LHCN-M2 (cell line): ENCODE measurements at places on chromosomes 2 and 18. TPM values are rescaled to one million over a fixed set of nuclear protein-coding genes. Genes with fewer than 3 reads are reported as not detected.

- DNase-seq, result peak; percentile 50
Observed at GRCh38 chr2:166419616-166419934, 43.8 kb upstream of the SCN9A start.

Gene ACP1
- 113 and 121 TPM in 2 replicates for total RNA-seq

DNA sequence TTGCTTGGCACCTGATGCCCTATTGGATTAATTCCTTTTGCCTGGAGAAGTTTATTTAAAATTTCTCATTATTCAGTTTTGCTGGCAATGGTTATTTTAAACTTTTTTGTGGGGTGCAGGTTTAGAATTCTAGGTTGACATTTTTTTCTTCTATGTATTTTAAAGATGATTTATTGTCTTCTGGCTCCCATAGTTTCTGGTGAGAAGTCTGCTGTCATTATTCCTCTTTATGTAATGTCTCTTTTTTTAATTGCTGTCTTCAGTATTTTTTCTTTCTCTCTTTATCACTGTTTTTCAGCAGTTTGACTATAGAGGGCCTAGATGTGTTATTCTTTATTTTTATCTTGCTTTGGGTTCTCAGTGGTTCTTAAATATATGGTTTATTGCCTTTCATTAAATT lies 182.2 kb upstream of the STON1 start:
- peak; percentile 52 for DNase-seq

Gene CCDC85A
- total RNA-seq, result 0.57 and 1.9 TPM in 2 replicates

DNA sequence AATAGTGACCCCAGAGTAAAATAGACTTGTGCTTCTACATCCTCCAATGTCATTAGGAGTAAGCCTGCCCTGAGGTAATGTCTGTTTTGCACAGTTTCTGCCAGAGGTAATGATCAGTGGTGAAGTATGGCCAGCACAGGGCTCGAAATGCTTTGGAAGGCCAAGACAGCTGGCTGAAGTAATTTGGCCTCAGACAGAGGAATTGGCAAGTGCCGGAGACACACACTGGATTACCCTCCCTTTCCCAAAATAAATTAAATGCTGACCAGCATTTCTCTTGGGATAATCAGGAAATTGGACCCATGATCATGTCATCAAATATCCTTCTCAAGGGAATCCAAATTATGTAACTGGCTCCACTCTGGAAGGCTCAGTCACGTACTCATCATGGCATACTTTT lies 379.0 kb upstream of the CHST9 start:
- no peak for DNase-seq

GRCh38 chr18:48819276-48819675 lies 131.5 kb downstream of the SMAD7 start:
- DNase-seq, result no peak

DNA sequence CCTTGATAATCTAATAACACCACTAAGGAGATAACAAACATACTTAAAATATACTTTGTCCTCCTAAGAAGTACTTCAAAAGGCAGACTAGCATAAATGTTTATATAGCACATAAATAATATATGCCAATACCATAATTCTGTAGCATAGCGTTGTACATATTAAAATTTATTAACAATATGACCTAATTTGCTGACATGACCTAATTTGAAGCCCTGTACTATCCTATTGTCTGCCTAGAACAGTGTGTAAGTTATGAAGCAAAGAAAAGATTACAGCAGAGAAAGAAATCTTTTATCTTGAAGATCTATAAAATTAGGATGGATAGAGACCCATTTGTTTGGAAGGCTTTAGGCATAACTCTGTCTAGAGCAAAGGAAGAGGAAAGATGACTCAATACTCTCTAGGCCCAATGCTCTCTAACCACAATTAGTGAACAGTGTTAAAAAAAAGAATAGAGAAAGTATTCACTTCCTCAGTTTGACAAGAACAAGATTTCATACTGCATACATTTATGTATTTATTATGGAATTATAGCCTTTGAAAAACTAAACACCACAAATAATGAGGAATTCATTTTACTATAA lies 231.3 kb downstream of the ZRANB3 start:
- peak; percentile 36 for DNase-seq

GRCh38 chr2:178420463-178420999 lies 30.4 kb downstream of the PRKRA start:
- DNase-seq, result peak; percentile 39

Gene ZNF24
- total RNA-seq, result 28.0 and 33.3 TPM in 2 replicates

DNA sequence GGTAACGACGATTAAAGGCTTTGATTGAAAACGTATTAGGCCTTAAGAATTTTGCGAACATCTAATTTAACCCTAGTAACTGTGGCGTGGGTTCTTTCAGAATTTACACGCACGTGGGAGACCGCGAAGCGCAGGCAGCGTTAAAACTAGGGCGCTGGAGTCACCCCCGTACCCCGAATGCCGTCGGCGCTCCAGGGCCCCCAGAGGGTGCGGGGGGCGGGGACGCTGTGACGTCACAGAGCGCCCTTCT lies 673 bp upstream of the SMCHD1 start:
- no peak for DNase-seq

DNA sequence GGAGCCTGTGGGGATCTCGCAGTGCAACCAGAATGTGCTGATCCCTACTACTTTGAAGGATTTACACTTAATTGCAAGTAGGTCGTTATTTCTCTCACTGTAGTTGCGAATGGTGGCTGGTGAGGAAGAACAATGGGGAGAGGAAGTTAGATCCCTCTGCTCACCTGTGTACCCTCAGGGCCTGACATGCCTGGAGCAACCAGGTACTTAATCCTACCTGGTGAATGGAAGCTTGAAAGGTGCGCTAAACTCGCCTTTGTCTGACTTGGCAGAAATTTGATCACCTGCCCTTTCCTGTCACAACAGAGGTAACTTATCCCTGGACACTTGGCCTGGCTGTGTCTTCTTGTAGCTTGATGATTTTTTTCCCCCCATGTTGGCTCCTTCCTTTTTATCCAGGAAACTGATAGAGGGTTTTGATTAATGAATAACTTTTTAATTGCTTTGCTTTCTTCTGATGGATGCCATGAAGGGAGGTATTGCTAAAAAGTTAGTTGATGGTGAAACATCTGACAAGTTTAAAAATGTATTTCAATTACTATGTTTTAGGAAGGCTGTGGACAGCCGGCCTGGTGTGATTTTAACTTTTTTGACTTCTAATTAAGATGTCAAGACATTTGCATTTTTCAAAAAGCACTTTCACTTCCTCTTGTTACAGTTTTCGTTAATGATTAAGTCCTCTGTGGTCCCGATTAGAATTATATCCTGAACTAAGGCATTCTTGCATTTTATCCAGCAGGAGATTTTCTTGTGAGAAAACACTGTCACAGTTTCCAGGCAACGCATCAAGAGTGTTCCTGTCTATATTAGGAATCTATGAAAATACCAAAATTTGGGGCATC lies 9.2 kb downstream of the SGPP2 start:
- no peak for DNase-seq

Gene RNF181
- total RNA-seq, result 235 and 236 TPM in 2 replicates

Gene NAT8
- total RNA-seq, result not detected in 2 replicates

Gene TACR1
- not detected in 2 replicates for total RNA-seq

DNA sequence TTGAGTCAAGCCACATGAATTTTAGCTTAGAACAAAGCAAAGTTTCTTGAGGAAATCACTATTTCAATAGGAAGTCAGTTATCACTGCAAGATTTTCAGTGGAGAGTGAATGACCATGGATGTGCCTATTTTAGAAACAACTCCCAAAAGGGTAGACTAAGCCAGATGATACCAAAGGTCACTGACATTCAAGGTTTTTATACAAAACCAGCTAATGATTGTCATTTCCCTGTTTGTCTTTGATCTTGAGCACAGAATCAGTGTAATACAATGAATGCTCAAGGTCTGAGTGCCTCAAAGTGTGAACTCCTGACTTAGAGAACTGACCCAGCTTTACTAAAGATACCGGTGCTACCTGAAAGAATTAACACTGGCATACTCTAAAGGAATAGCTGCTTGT lies 60.5 kb downstream of the CDH2 start:
- DNase-seq, result no peak

- DNase-seq, result no peak
Observed at GRCh38 chr2:50612306-50612705, 419.6 kb downstream of the NRXN1 start.

GRCh38 chr2:159455330-159455918 lies 160.9 kb downstream of the BAZ2B start:
- DNase-seq, result peak; percentile 1

DNA sequence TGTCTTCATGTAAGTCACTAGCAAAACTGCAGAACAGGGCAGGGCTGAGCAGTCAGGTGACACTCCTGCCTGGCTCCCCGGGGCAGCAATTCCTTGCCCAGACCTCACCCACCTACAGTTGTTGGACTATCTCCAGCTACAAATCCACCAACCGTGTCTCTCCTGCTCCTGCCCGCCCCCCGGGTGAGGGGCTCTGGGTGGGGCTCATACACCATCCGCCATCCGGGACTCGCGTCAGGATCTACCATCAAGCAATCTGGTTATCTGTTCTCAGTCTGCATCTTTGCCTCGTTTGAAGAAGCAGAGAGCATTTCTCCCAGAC lies 13.5 kb upstream of the GLI2 start:
- DNase-seq, result no peak
